ENCODE measurements at places on chromosomes 11 and 22. TPM values are rescaled to one million over a fixed set of nuclear protein-coding genes. Genes with fewer than 3 reads are reported as not detected.

DNA sequence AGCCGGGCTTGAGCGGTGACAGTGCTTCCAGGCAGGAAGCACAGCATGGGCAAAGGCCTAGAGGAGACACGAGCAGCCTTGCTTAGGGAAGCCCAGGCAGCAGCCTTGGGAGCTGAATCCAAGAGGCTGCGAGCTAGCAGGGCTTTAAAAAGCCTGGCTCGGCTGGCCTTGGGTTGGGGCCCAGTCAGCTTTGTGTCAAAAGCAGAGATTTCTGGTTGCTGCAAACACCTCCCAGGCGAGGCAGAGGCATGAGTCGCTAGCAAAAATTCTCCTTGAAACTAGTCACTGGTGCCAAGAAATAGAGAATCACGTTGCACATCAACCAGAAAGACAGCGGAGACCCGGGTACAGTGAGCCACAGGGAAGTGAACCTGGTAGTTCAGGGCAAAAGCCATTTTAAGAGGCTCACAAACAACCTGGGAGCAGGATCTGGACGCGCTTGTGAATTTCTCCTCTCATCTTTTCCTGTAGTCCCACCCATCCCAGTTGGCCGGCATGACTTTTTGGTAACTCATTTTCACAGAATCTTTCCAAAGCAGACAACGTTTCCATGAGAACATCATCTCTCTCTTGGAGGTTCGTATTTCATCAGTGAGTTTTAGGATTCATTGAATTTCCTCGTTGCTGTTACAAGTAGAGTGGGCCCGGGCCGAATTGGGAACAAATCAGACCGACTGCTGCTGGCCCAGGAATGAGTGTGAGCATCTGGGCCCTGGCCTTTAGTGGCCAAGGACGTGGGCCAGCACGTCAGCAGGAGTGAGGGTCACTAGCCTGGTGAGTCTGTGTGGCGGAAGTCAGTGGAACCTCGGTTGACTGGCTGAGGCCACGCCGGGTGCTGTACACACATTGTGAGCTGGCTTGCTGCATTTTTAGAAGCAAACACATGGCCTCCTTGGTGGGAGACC is 16.4 kb upstream of the FGF4 start:
- DNase-seq: no peak

DNA sequence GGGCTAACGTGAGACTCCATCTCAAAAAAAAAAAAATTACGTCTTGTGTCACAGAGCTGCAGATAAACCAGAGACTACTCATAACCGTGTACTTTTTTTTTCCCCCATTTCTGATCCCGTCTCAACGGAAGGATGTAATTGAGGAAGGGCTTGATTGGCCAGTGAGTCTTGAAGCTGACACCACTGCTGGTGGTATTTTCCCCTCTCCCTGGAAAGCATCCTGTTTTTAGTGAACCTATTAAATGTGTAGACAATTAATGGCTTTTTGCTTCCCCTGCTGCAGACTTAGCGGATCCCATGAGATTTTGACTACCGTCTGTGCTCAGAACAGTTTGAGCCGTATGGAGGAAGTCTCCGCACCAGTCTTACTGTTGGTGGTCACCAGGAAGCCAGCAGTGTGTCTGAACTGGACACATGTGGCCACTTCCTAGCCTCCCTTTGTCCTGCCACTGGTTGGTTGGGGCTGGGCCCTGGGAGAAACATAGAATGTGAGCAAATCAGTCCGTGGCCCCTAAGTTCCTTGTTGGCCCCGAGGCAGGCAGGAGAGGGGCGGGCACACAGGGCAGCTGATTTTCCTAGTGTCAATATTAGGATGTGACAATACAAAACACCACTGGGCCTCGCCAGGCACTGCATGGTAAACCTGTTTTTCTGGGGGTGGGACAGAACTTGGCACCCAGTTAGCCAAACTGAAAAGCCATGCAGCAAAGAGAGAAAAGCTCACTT is 3.1 kb downstream of the BIK start:
- no peak for DNase-seq

GRCh38 chr11:107139396-107139795 is 121.1 kb upstream of the GUCY1A2 start:
- no peak for DNase-seq

DNA sequence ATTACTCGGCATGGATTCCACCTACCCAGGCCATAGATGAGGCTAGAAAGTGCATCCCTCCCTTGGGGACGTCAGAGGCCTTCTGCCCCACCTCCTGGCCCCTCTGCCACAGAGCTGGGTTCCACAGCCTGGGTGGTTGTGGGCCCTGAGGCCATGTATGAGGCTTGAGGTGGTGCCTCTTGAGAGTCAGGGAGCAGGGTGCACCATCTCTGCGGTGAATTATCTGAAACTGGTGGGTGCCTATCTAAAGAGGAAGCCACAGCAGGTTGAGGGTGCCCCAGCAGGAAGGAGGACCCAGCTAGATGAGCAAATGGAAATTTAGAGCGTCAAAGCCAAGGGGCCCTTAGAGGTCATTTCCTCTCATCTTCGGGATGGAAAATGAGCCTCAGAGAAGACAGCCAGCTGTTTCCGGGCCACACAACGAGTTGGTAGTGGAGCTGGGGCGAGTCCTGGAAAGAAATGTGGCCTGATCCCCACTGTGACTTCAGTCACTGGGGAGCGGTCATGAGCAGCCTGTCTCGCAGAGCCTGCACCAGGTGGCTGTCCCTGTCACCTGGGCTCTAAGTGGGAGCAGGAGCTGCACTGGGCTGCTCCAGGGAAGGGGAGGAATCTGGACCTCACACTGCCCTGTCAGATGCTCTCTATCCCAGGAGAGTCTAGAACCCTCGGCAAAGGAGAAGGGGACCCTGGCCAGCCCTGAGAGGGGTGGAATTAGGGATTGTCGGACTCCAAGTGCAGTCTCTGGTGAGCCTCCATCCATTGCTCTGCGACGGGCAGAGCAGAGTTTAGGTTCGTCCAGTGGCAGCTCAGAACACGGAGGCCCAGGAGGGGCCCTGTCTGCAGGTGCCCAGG is 7.3 kb downstream of the ADORA2A start:
- DNase-seq: peak; percentile 83

- DNase-seq: no peak
These were observed 69.3 kb downstream of the NCAPD3 start for GRCh38 chr11:134154441-134154840.

Gene PANX3
- not detected for total RNA-seq

- no peak for DNase-seq
These were observed 39.0 kb downstream of the IL18BP start for GRCh38 chr11:72037554-72038311.

Gene MS4A12
- not detected for total RNA-seq

DNA sequence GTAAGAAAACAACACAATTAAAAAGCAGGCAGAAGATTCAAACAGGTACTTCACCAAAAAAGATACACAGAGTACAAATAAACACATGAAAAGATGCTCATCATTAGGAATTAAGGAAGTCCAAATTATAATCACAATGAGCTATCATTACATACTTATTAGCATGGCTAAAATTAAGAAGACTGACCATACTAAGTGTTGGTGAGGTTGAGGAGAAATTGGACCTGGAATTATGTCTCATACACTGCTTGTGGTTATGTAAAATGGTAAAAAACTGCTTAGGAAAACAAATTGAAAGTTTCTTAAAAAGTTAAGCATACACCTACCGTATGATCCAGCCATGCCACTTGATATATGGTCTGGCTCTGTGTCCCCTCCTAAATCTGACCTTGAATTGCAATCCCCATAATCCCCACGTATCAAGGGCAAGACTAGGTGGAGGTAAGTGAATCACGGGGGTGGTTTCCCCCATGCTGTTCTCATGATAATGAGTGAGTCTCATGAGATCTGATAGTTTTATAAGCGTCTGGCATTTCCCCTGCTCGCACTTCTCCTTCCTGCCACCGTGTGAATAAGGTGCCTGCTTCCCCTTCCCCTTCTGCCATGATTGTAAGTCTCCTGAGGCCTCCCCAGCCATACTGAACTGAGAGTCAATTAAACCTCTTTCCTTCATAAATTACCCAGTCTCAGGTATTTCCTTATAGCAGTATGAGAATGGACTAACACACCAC is 4.8 kb downstream of the SAAL1 start:
- DNase-seq: no peak

DNA sequence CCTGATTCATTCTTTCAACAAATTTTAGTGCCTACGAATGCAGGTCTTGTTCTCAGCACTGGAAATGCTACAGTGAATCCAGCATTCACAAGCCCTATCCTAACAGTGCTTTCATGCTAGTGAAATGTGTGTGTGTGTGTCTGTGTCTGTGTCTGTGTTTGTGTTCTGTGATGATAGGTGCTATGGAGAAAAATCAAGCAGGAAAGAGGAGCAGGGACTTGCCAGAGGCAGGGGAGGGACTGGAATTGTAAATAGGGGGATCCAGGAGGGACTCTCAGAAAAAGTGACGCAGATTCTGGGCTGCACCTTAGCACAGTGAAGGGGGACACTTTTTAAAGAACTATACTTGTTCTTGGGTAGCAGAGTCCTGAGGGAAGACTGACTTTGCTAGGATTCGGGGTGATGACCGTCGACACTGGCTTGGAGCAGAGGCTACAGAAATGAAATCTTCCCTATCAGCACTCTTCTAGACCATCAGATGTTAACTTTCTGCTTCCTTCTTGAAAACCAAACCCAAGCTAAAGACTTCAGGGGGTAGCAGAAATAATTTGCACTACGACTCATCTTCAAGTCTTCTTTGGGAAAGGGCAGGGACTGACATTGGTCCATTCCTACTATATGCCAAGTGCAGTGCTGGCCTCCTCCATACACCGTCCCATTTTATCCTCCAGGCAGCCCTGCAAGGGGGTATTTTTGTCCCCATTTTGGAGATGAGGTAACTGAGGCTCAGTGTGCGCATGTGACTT is 39.3 kb upstream of the PTPRJ start:
- DNase-seq: no peak

DNA sequence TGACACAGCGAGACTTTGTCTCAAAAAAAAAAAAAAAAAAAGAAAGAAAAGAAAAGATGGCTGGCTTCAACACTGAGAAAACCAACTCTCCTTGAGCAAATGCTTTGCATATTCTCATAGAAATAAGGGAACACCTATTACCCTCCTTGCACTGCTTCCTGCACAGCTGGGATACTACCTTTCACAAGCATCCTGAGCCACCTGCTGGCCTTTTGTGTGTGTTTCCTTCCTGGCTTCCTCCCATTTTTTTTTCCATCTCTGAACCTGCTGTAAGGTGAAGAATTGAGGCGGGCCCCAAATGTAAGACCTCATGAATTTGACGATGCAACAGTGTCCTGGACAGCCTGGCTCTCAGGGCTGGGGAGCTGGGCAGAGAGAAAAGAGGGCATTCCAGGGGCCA is 1.9 kb upstream of the RFPL3 start:
- DNase-seq: no peak

Gene TSPAN18
- total RNA-seq: 45.5 TPM

DNA sequence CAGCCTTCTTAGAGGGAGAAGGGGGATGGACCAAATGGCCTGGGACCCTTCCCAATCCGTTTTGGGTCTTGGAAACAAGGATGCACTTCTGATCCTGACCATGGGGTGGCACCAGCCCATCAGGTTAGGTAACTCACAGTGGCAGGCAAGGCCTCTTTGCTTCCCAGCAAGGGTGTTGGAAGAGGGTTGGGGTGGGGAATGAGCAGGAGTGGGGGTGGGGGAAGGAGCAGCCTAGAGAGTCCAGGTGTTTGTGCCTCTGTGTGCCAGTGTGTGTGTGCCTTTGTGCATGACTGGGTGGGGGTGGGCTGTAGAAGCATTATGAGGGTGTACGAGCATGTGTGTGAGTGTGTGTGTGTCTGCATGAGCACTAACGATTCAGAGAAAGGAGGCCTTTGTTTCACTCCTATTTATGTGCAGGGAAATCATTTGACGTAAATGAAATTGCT is 213.1 kb downstream of the INSC start:
- peak; percentile 77 for DNase-seq

GRCh38 chr11:13277768-13278608 is at the start of gene BMAL1:
Gene BMAL1, plus strand, starts transcription at chr11:13277790. Its CDS starts 76,519 bp downstream, at chr11:13354309.
- DNase-seq: peak; percentile 75

DNA sequence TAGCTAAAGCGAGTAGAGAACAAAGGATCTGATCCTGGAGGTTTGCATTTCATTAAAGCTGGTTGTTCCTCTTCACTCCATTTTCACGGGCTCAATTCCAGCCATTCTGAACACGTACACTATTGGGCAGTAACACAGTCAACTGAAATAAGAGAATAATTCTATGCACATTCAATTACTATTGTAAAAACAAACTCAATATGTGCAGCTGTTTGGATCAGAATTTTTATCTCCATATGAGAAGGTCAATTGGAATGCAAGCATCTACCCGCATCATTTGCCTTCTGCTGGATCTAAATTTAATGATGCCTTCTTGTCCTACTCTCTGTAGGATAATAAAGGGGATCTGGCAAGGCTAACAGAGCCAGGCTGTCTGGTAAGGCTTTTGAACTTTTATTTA is 562.8 kb upstream of the CCDC179 start:
- DNase-seq: no peak

DNA sequence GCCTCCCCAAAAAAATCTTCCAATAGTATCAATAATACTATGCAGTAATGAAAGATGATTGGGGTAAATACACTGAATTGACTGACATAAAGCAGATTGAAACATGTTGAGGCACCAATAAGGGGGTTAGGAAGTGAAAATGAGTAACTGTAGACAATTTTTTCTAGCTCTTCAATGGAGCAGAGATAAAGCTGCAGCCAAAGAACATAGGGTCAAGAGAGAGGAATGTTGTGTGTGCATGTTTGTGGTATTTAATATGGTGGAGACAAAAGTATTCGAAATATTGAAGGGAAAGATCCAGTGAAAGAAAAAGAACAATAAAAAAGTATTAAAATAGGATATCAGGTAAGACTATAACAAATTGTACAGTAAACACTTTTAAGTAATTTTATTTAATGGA is 450.0 kb upstream of the CCDC179 start:
- DNase-seq: no peak

Gene PNPLA5
- total RNA-seq: not detected

- DNase-seq: peak; percentile 70
These were observed 80.8 kb downstream of the PIWIL4 start for GRCh38 chr11:94647926-94648325.

GRCh38 chr11:1831338-1832210 is 3.2 kb upstream of the SYT8 start:
- no peak for DNase-seq

Gene TRIM51
- not detected for total RNA-seq

DNA sequence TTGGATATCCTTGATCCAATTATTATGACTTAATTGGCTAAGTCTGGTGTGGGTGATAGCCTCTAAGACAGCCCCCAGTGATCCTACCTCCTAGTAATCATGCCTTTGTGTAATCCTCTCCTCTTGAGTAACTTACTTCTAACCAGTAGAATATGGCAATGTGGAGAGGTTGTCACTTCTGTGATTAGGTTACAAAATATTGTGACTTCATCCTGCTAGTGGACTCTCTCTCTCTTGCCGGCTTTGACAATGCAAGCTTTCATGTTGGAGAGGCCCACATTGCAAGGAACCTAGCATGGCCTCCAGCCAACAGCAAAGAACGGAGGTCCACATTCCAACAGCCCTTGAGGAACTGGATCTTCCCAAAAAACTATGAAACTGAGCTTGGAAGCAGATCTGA is 19.5 kb downstream of the YPEL4 start:
- DNase-seq: no peak

DNA sequence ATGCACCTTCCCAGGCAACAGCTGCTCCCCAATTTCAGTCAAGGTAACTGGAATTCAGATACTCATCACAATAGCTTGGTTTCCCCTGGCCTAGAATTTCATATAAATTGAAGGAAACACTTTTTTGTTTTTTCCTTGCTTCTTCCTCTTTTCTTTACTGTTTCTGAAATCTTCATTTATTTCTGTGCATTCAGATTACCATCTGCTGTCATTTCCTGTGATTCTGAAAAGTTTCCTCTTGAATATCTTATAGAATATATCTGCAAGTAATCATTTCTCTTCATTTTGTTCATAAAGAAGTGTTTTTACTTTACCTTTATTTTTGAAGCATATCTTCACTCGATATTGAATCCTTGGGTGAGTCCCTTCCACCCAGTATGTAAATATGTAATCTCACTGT is 85.3 kb downstream of the GAB4 start:
- DNase-seq: no peak

Gene RAB38
- total RNA-seq: 3.2 TPM

Data from sciatic nerve (tissue), 2 donors.